H1 (cell line): ENCODE measurements at places on chromosomes 5 and 9. TPM values are rescaled to one million over a fixed set of nuclear protein-coding genes. Genes with fewer than 3 reads are reported as not detected.

DNA sequence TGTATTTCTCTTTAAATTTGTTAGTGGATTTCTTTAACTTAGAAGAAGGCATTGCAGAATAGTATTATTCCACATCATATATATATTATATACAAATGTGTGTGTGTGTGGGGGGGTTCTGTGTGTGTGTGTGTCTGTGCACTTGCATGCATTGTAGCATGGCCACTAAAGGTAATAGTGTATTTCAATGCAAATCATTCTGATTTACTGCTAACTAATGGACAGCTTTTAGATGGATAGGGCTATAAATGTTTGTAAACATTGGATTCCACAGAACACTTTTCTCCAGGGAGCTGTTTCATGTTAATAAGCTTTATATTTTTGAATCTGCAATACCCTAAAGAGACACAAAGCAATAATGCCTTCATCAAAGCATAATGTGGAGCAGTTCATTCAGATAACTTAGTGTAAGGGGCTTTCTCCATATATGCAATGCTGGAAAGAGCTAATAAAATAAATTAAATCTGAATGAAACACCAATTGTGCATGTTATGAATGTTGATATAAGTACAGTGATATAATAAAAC, 496.7 kb upstream of the CDH9 start:
- no peak overlapping the region for H3K27ac ChIP-seq
- H3K27me3 ChIP-seq: no peaks in the 10 kb centered on the region
- no peaks in the 10 kb centered on the region for H3K4me1 ChIP-seq
- no peaks in the 10 kb centered on the region for H3K36me3 ChIP-seq
- H3K4me3 ChIP-seq: no peak overlapping the region

DNA sequence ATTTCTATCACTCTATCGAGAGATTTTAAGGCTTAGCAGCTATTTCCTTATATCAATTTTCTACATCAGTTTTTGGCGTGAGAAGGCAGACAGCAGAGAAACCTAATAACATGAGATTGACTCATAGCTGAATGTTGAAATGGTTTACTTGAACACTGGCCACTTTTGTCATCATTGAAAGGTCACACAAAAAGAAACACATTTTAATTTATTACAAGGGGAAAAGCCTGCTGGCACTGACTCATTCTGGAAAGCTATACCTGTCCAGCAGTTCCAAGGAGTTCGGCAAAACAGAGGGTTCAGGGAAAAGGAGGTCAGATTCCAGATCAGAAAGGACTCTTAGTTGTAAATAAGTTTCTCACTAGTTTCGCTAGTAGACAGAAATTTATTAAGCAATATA, 566.4 kb downstream of the DNAH5 start:
- no peaks in the 10 kb centered on the region for H3K36me3 ChIP-seq
- H3K27me3 ChIP-seq: no peaks in the 10 kb centered on the region
- no peak for DNase-seq

DNA sequence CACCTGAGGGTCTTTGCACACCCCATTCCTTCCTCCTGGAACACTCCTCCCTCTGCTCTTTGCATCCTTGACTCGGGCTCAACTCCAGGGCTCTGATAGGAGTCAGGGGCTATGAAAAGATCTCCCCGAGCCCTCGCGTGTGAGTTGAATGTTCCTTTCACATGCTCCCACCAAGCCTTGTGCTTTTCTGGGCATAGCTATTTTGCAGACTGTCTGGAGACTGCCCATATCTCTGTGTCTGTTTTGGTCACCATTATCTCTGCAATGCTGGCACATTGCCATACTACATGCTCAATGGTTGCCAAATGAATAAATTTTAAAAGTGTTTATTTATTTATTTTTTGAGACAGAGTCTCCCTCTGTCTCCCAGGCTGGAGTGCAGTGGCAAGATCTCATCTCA, 56.9 kb upstream of the PLPP1 start:
- H3K4me3 ChIP-seq: no peak overlapping the region
- no peaks in the 10 kb centered on the region for H3K27me3 ChIP-seq
- H3K4me1 ChIP-seq: no peaks in the 10 kb centered on the region
- H3K36me3 ChIP-seq: no peaks in the 10 kb centered on the region
- no peak for DNase-seq

- no peak overlapping the region for H3K4me3 ChIP-seq
- DNase-seq: no peak
- no peaks in the 10 kb centered on the region for H3K36me3 ChIP-seq
- no peak overlapping the region for H3K27ac ChIP-seq
- no peaks in the 10 kb centered on the region for H3K27me3 ChIP-seq
Measured at GRCh38 chr5:28077291-28078240, 1039.2 kb upstream of the CDH9 start.

DNA sequence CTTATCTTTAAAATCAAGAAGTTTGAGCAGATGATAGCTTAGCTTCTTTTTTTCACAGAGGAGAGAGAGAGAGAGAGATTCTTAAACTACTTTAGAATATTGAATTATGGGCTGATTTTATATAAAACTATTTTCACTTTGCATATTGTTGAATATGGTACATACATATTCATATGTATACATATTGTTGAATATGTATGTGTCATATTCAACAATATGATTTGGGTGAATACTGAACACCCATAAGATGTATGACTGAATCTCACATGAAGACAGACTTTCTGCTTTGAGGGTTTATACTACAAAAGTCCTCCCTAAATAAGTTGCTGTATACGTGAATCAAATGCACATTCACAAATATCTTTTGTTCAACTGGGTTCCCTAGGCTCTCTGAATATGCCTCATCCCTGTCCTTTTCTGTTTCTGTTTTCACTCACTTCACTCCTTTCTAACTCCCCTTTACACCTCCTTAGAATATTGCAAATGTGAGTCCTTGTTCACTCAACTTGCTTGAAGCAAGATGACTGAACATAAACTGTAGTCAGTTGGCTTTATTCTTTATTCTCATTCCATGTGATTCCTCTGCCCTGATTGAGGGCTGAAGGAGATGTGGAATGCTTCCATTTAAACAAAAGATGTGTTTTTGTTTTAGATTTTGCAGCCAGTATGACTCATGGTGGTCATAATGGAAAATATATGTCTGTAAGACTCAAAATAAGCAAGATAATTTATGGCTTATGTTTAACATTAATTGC, 225.4 kb upstream of the DAB2 start:
- no peaks in the 10 kb centered on the region for H3K36me3 ChIP-seq
- H3K4me1 ChIP-seq: no peaks in the 10 kb centered on the region
- no peak for DNase-seq
- no peak overlapping the region for H3K4me3 ChIP-seq
- H3K27me3 ChIP-seq: no peaks in the 10 kb centered on the region

- H3K27me3 ChIP-seq: no peaks in the 10 kb centered on the region
- H3K36me3 ChIP-seq: peaks cover 48% of the 10 kb centered on the region
- no peak for DNase-seq
Measured at GRCh38 chr5:111099058-111099778, 7.1 kb downstream of the WDR36 start.

DNA sequence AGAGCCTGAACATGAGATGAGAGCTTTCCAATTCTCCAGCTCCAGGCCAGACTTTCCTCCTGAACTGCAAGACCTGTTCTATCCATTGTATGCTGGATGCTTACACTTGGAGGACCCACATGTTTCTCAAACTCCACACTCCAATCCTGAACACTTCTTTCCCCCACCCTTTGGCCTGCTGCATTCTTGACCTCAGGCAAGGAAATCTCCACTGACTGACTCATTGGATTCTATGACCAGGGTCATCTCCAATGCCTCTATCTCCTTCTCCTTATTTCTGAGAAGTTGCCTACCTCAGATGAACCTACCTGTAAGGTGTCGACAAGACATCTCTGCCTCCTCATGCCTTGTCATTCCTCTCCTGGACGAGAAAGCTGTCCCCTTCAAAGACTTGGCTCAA, 153.6 kb downstream of the CRB2 start:
- H3K4me3 ChIP-seq: no peak overlapping the region
- DNase-seq: no peak
- no peaks in the 10 kb centered on the region for H3K36me3 ChIP-seq
- no peaks in the 10 kb centered on the region for H3K4me1 ChIP-seq
- H3K27ac ChIP-seq: no peak overlapping the region
- no peaks in the 10 kb centered on the region for H3K27me3 ChIP-seq

- no peaks in the 10 kb centered on the region for H3K4me1 ChIP-seq
- no peaks in the 10 kb centered on the region for H3K36me3 ChIP-seq
- H3K27ac ChIP-seq: no peak overlapping the region
- no peak overlapping the region for H3K4me3 ChIP-seq
- H3K27me3 ChIP-seq: no peaks in the 10 kb centered on the region
Measured at GRCh38 chr5:60993425-60993824, 48.4 kb downstream of the NDUFAF2 start.

- no peak overlapping the region for H3K27ac ChIP-seq
- no peaks in the 10 kb centered on the region for H3K36me3 ChIP-seq
- no peaks in the 10 kb centered on the region for H3K4me1 ChIP-seq
Measured at GRCh38 chr5:150763023-150763769, 4.4 kb upstream of the DCTN4 start.

DNA sequence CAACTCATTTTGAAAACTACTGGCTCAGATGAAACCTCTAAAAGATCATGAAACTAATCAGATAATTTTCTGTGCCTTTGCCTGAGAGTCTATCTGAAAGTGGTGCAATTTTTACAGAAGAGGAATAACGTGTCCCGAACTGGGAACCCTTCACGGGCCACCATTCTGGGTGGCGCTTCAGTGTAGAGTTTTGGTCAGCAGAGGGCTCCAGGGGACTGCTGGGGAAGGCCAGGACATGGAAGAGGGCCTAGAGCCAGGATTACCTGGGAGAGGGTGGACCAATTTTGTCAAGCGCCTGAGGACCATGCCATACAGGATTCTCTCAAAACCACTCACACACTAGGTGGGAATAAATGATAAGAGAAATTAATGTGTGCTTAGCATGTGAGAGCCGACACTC, 49.7 kb upstream of the PLEKHG4B start:
- no peak for DNase-seq
- no peaks in the 10 kb centered on the region for H3K4me1 ChIP-seq
- H3K36me3 ChIP-seq: no peaks in the 10 kb centered on the region
- H3K4me3 ChIP-seq: no peak overlapping the region
- peaks cover 3% of the 10 kb centered on the region; the same call in 1 of the 2 replicates for H3K27me3 ChIP-seq
- no peak overlapping the region for H3K27ac ChIP-seq

- no peak for DNase-seq
- H3K27ac ChIP-seq: no peak overlapping the region
- H3K4me3 ChIP-seq: no peak overlapping the region
- no peaks in the 10 kb centered on the region for H3K4me1 ChIP-seq
- H3K36me3 ChIP-seq: no peaks in the 10 kb centered on the region
Measured at GRCh38 chr5:33737284-33737683, 154.5 kb downstream of the ADAMTS12 start.

DNA sequence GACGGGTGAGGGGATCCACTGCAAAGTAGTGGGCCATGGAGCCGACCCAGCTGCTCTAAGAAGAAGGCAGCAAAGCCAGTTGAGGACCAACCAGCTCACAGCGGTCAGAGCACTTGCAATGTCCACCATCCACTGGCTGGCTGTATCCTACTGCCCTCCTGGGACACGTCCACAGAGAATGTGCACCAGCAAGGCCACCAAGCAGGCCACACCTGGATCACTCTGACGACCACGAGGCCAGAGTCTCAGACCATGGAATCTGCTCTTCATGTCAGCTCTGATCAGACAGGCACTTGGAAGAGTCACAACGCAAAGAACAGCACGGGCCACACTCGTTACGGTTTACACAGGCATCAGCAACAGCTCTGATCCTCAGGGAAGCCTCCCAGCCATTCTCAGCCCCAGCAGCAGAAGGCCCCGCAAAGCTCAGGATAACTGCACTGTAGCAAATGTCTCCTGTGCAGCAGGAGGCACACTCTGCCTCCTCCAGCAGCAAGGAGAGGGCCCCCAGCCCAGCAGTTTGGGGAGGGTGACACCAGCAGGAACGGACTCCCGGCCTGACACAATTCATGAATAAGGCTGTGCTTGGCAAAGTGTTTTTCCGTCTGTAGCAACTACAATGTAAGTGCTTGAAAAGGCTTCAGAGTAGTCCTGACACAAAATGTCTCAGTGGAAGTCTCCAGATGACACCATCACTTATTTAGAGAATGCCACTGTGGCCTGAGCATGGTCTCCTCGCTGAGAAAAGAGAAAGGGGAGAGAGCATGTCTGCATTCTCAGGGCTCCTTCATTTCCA, 15.7 kb downstream of the SEMA4D start:
- H3K27me3 ChIP-seq: no peaks in the 10 kb centered on the region
- H3K4me3 ChIP-seq: no peak overlapping the region
- no peak overlapping the region; the same call in 1 of the 2 replicates for H3K27ac ChIP-seq
- no peaks in the 10 kb centered on the region for H3K36me3 ChIP-seq
- peaks cover 26% of the 10 kb centered on the region for H3K4me1 ChIP-seq
- no peak for DNase-seq

DNA sequence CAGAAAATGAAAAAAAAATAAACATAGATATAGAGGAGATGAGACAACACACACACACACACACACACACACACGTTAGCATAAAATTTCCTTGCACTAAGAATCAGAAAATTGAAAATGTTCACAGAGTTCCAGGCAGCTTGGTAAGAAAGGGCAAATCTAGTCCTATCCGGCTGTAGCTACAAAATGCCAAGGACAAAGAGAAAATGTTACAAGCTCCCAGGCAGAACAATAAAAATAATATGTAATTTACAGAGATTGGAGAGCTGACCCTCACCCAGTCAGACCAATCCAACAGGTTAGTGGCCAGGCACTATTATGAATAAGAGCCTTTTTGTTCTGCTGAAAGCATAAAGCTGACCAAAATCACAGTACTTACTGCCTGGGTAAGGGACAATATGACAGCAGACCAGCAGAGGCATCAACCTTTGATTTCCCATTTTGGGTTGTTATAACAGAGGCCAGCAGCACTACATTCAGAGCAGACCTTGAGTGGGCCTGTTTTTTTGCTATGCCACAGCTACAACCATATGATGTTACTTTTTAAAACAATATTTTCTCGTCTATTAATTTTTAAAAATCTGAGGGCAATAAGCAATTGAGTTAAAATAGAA, 892.6 kb downstream of the TAF11L14 start:
- DNase-seq: no peak
- no peaks in the 10 kb centered on the region for H3K4me1 ChIP-seq
- H3K27me3 ChIP-seq: no peaks in the 10 kb centered on the region
- H3K27ac ChIP-seq: no peak overlapping the region
- H3K36me3 ChIP-seq: no peaks in the 10 kb centered on the region

GRCh38 chr5:10485142-10485795, 43.6 kb downstream of the ROPN1L start:
- H3K4me1 ChIP-seq: peaks cover 11% of the 10 kb centered on the region
- H3K27me3 ChIP-seq: no peaks in the 10 kb centered on the region
- H3K4me3 ChIP-seq: no peak overlapping the region
- no peaks in the 10 kb centered on the region for H3K36me3 ChIP-seq
- H3K27ac ChIP-seq: no peak overlapping the region

The BSPRY gene
- 10.9 and 12.1 TPM in 2 replicates for polyA plus RNA-seq

The RANBP3L gene
- polyA plus RNA-seq: not detected in 2 replicates

The NR2F1-AS1 gene
- polyA plus RNA-seq: 1.1 and 5.6 TPM in 2 replicates

The DDX4 gene
- polyA plus RNA-seq: 0.03 TPM in 1 of 2 replicates, not detected in the other

The ARSI gene
- 6.7 and 8.0 TPM in 2 replicates for polyA plus RNA-seq

The ZNF354C gene
- 0.64 and 0.85 TPM in 2 replicates for polyA plus RNA-seq
